H54 (cell line): ENCODE measurements at places on chromosomes 6 and 20.

DNA sequence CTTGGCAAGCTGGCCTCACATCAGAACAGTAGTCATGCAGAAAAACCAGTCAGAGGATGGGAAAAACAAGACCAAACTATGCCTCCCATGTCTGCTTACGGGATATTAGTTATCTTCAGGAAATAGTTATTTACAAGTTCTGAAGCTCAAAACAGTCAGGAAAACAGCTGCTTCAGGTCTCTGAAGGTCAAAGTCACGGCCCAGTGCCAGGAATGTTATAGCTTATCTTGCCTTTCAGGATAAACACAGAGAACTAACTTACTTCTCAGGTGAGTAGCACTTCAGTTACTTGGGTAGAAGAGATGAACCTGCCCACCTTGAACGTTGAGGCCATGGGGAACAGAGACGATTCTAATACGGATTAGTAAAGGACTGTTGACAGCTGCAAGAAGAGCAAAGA is 310.7 kb downstream of the KIF16B start:
- DNase-seq, result no peak

GRCh38 chr6:24504649-24505586 is 10.1 kb downstream of the ALDH5A1 start:
- no peak for DNase-seq

DNA sequence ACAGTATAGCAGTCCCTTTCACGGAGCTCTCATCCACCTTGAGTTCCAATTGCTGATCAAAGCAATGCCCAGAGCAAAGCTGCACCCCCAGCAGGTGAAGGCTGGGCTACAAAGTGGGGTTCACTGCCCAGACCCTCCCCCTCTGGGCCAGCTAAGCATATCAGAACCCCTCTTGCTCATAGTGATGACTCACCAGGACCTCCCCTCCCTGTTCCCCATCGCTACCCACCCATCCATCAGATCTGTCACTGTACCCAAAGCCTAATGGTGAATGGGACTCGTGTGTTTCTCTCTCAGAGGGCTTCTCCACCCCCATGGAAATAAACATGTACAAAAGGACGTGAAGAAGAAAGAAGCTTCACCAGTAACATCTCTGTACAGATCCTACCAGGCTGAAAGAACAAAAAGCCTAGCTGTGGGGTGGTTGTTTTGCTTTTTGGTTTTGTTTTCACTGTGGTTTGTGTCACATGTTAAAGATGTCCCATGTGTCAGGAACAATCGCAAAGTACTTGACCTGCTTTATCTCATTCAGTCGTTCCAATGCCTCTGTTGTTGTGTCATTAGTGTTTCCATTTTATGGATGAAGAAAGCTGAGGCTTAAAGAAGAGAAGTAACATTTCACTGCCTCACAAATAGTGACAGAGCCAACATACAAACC is 518.5 kb downstream of the CD83 start:
- DNase-seq, result no peak

- DNase-seq, result peak; percentile 50
Measured at GRCh38 chr6:155223646-155224451, 40.0 kb upstream of the CLDN20 start.

DNA sequence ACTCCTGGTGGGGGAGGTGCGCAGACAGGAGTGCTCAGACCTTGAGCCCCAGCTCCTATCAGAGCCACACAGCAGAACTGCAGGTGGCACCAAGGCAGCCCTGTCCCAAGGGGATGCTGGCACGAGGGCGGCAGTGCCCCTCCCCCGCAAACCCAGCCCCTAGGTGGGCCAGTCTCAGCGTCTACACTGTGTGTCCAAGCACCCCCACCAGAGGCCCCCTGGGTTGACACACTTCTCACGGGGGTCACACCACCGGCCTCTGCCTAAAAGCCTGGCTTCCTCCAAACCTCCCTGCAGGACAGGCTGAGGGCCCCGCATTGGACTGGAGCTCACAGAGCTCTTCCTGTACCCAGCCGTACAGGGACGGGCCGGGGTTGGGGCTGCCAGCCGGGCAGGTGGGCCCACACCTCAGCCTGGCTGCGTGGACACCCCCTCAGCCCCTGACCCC is 8.1 kb downstream of the SLC2A4RG start:
- DNase-seq, result no peak

GRCh38 chr6:123062670-123063069 is 66.6 kb downstream of the CLVS2 start:
- DNase-seq, result no peak

DNA sequence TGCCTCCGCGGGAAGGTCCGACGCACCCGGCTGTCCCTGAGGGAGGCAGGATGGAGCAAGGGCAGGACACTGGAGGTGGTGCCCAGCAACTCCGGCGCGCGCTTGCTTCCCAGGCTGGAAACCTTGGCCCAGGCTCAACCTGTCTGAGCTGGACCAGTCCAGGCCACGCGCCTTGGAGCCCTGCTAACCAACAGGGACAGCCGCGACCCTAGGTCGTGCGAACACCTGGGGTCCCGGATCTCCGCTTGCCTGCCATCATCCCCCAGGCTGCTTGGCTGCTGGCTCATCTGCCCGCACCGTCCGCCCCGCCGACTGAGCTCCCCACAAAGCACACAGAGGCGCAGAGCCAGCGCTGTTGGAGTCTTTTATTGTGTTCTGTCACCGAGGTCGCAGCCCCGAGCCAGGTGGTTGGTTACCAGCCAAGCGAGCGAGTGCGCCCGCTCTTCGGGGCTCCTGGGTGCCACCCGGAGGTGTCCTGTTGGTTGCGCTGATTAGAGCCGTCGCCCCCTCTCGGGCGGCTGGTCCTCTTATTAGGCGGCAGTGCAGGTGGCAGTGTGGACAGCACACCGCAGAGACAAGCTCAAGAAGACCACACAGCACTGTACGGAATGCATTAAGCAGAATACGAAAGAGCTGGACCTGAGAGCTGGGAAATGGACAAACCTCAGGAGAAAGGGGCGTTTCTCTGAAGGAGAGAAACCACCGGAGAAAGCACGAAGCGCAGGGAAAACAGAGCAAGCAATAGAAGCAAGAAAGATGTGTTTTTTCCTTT is 3.8 kb downstream of the COL12A1 start:
- DNase-seq, result no peak

DNA sequence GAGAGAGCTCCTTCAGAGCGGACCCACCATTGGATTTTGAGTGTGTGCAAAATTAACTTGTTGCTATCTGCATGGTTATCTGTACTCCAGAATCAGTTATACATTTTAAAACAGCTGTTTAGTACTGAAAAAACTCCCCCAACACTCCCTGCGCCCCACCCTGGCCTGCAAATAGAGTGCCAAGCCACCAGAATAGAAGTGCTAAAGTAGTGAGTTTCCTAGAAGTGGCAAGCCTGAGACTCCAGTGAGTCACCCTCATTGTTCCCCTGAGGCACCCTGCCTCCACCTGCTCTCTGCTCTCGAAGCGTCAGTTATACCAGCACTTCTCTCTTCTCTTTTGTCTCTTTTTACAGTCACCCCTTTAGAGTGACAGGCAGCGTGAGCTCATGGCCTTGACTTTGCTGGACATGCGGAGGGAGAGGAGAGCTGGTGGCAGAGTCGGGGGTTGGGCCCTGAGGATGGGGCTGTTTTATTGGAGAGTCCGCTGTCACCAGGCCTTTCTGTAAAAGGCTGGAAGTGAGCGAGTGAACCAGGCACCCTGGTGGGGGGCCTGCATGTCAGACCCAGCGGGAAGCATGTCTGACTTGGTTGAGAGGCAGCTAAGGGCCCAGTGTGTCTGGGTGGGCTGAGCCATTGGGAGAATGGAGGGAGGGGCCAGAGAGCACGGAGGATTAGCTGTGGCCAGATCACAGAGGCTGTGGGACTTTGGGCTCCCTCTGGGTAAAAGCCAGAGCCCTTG is 10.4 kb downstream of the IGF2R start:
- DNase-seq, result no peak

DNA sequence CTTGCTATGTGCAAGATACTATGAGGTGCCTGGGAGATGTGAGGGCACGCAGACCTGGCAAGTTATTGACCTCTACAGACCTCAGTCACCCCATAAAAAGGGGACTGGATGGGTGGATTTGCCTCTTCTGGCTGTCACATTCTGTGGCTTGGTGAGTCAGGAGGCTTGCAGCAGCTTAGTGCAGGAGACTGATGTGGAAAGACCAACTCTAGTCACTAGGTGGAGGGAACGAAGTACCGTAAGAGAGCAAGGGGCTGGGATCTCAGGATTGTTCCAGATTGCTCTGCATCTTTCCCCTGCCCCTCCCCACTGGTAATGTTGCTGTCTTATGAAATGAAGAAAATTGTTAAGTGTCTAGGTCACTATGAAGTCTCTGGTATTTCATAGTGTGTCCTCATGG is 3.3 kb downstream of the MAPRE1 start:
- peak; percentile 58 for DNase-seq

- peak; percentile 47 for DNase-seq
Measured at GRCh38 chr20:32585011-32585585, at the start of gene NOL4L. NOL4L (minus strand) TSS chr20:32585333; CDS start chr20:32584890, 443 bp downstream.

DNA sequence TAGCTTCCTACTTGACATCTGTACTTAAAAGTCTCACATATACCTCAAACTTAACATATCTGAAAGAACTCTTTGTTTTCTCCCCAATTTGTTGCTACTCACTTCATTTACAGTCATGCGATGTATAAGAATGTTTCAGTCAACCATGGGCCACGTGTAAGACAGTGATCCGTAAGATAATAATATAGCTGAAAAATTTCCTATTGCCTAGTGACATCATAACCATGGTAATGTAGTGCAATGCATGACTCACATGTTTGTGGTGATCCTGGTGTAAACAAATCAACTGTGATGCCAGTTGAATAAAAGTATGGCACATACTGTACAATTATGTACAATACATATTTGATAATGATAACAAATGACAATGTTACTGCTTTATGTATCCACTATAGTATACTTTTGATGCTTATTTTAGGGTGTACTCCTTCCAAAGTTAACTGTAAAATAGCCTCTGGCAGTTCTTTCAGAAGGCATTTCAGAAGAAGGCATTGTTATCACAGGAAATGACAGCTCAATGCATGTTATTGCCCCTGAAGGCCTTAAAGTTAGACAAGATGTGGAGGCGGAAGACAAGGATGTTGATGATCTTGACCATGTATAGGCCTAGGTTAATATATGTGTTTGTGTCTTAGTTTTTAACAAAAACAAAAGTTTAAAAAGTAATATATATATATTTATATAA is 579.0 kb downstream of the EPHA7 start:
- DNase-seq, result no peak

GRCh38 chr20:33600981-33601380 is 61.1 kb upstream of the C20orf144 start:
- DNase-seq, result no peak

DNA sequence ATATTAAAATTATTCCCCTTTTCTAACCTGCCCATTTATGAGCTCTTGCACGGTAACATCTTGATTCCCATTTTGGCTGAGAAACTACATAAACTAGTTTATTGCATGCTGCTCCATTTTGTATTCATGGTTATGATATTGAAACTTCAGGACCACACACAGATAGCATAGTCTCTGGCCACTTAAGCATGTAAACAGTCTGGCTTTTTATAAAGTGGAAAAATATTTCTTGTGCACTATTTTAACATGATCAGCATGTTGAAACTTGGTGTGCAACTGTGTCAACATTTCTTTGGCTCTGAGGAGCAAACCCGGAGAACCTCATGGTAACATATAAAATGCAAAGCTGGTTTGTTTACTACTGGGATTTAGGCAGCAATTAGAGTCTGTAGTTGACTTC is 70.7 kb downstream of the SLX4IP start:
- DNase-seq, result no peak

DNA sequence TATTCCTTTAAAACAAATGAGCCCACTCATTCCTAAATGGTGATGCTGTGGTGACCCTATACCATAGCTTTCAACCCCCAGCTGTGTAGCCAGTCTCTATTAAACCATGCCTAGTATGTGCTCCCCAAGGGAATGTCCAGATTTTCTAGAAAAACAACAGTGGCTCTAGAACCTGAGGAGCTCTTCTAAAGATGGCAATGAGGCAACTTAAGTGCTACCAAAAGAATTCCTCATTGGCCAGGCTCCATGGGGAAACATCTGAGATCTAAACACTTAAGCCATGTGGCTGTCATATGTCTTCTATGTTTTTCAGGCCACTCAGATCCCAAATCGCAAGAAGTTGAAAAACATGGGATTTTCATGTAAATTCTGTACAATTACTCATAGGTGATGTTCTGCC is 191.0 kb downstream of the TPBG start:
- DNase-seq, result no peak
